Activated naive CD4-positive, alpha-beta T cell treated with anti-CD3 and anti-CD28 coated beads for 36 hours (primary cell): ENCODE measurements at places on chromosomes 13 and 19. TPM values are rescaled to one million over a fixed set of nuclear protein-coding genes. Genes with fewer than 3 reads are reported as not detected.

The LILRA1 gene
- not detected for total RNA-seq

The TLE6 gene
- total RNA-seq, result 1.6 TPM

The PLPP2 gene
- 0.25 TPM for total RNA-seq

The SIGLEC8 gene
- not detected for total RNA-seq

DNA sequence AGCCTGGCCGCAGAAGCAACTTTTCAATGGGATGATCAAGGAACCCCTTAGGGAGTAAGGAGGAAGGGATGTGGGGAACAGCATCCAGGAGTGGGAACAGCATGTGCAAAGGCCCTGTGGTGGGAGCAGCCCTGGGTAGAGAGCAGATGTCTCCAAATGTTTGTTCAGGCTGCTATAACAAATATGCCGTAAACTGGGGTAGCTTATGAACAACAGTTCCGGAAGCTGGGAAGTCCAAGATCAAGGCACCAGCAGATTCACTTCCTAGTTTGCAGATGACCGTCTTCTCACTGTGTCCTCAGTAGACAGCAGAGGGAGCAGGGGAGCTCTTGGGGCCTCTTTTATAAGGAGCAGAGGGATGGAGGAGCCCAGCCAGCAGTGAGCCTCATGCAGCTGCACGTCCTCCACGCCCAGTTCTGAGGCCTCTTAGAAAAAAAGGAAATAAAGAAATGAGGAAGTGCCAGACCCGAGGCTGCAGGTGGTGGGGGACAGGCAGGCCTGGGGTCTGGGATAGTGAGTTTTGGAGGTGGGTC, 4.2 kb upstream of the LRRC25 start:
- H3K36me3 ChIP-seq, result no peaks in the 10 kb centered on the region
- peaks cover 4% of the 10 kb centered on the region for H3K4me1 ChIP-seq
- H3K4me3 ChIP-seq, result no peak overlapping the region
- no peak overlapping the region for H3K27ac ChIP-seq

GRCh38 chr13:27053902-27054595, 117.6 kb downstream of the USP12 start:
- H3K27me3 ChIP-seq, result no peaks in the 10 kb centered on the region
- no peak for DNase-seq

DNA sequence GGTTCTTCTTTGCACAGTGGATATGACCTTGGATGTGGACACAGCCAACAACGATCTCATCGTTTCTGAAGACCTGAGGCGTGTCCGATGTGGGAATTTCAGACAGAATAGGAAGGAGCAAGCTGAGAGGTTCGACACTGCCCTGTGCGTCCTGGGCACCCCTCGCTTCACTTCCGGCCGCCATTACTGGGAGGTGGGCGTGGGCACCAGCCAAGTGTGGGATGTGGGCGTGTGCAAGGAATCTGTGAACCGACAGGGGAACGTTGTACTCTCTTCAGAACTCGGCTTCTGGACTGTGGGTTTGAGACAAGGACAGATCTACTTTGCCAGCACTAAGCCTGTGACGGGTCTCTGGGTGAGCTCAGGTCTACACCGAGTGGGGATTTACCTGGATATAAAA, 9.4 kb downstream of the RFPL4AL1 start:
- peaks cover 19% of the 10 kb centered on the region for H3K27me3 ChIP-seq
- no peaks in the 10 kb centered on the region for H3K4me1 ChIP-seq
- H3K4me3 ChIP-seq, result no peak overlapping the region
- DNase-seq, result no peak
- no peak overlapping the region for H3K27ac ChIP-seq

- H3K36me3 ChIP-seq, result peaks cover 22% of the 10 kb centered on the region
- peaks cover 8% of the 10 kb centered on the region for H3K4me1 ChIP-seq
- no peaks in the 10 kb centered on the region for H3K27me3 ChIP-seq
- peak overlapping the region; percentile 98 for H3K4me3 ChIP-seq
- no peak for DNase-seq
- H3K27ac ChIP-seq, result peak overlapping the region; percentile 91
Measured at GRCh38 chr19:43984687-43985000, 656 bp downstream of the ZNF155 start.

DNA sequence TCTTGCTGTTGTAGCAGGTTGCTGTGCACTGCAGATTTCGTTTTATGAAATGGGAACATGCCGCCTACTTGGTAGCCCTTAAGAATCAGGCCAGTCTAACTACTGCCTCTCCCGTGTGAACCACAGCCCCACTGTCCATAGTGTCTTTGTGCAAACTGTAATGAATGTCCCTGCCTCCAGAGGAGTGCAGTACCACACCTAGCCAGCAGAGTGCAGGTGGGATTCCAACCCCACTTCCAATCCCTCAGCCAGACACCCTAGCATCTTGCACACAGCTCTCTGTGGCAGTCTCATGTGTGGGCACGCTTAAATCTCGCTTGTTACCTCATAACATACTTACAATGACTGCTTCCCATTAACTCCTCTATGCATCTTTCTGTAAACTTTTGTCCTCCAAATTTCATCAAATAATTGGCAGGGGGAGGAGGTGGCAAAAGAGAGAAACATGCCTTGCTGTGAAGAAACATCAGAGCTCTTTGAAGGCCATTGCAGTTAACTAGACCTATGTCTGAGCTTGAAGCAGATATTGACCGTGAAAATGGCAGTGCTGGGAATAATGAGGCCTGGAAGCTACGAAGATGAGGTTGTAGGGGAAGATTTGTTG, 47.2 kb downstream of the ZAR1L start:
- H3K36me3 ChIP-seq, result peaks cover 7% of the 10 kb centered on the region
- H3K27ac ChIP-seq, result no peak overlapping the region
- H3K4me1 ChIP-seq, result peaks cover 5% of the 10 kb centered on the region
- no peaks in the 10 kb centered on the region for H3K27me3 ChIP-seq
- no peak overlapping the region for H3K4me3 ChIP-seq
